ENCODE measurements at places on chromosomes 2 and 18. TPM values are rescaled to one million over a fixed set of nuclear protein-coding genes. Genes with fewer than 3 reads are reported as not detected.

DNA sequence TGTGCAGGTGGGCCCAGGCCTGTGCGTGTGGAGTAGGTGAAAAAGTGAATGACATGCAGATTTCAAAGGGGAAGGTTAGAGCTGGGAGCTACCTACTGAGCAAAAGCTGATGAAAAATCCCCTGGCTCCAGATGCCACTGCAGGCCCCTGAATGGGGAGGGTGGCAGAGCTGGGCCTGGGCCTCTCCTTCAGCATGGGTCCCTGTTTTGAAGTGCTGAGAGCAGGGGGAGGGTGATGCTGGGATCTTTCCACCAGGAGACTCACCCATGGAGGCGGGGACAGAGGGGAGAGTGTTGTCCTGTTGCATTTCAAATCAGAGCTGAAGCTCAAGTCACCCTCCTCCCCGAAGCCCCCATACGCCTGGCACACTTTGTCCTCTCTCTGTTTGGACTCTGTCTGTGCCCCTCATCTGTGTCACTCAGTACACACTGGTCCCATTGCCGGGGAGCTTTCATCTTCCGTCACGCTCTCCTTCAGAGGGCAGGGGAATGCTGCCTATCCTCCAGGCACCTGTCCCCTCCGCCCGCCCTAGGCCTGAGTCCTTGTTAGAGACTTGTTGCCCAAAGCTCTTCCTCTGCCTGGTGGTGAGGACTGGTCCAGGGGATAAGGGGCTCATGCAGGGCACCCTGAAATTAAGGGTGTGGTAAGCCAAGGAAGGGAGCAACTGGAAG lies 206.6 kb downstream of the HAUS1 start:
- no peak for DNase-seq

DNA sequence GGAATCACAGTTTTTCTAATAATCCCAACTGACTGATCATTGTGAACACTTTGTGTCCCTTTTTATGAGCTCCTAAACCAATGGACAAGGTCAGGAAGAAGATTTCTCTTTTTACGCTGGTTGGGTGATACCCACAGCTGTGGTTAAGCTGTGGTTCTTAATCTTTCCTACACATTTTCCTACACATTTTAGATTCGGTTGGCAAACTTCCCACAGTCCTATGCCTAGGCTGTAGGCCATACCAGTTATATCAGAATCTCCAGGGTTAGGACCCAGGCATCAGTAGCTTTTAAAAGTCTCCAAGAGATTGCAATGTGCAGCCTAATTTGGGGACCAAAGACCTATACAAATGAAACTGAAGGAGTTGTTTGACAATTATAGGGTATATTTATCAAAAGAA lies 203.0 kb downstream of the SP3 start:
- no peak for DNase-seq

DNA sequence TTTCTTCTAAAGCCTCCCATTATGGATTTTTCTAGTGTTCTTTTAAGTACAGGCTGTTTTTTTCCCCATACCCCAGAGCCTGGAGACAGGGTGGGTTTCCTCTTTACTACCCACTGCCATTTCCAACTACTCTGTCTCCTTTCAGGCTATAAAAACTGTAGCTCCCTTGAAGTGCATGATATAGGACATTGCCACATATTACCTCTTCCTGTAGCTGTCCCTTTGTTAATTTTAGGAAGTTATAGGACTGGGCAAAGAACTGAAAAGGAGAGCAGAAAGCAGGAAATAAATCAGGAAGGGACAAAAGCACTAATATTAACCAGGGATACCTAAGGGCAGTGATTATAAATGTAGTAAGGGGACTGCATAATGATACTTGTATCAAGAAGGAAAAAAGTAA lies 54.1 kb downstream of the VIL1 start:
- no peak for DNase-seq

DNA sequence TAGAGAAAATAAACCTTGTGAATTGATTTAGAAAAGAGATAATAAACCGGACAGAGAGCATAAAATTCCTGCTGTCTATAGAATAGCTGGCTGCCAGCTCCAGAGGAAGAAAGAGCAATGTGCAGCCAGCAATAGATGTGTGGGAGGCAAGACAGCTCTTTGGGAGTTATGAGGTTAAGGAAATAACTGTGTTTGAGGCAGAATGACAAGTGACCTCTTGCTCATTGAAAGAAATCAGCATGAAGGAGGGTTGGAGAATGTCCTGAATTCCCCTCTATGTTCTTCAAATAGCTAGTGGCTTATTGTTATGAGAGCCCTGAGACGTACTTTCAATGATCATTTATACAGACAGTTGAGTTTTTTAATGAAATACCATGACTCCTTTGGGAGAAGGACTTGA lies 1009.9 kb upstream of the NXPH2 start:
- no peak for DNase-seq

GRCh38 chr2:101883860-101884259 lies 107.9 kb upstream of the IL1R2 start:
- peak; percentile 19 for DNase-seq

- DNase-seq, result no peak
Measured at GRCh38 chr2:29447513-29447912, 332.3 kb downstream of the CLIP4 start.

- DNase-seq, result no peak
Measured at GRCh38 chr2:847669-848068, 103.0 kb upstream of the SNTG2 start.

- DNase-seq, result peak; percentile 65
Measured at GRCh38 chr2:235135990-235136561, 184.3 kb downstream of the SH3BP4 start.

- DNase-seq, result no peak
Measured at GRCh38 chr2:15554525-15555218, 6.5 kb downstream of the NBAS start.

DNA sequence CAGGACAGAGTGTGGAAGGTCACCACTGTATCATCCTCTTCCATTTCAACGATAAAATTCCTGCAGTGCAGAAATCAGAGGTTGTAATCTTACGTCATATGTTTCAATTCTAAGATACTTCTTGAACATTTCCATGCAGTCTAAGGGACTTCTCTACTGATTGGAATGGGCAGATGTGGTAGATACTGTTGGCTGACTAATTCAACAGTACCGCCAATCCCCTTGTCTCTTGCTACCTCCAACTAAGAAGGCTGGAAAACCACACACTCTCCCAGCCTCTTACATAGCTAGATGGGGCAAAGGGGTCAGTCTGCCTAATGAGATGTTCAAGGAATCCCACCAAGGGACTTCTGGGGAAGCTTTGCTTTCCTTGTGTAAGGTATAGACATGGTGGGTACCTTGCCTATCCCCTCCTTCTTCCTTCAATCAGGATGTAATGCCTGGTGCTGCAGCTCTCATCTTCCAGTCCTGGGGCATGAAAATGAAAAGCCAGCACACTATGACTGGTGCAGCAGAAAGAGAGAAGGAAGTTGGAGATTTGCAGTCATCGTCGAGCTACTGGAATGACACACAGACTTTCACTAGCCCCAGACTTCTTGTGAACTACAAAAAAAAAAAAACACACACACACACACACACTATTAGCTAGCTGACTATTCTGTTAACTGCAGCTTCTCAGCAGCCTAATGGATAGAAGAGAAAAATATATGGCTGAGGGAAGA lies 84.1 kb downstream of the ALPK2 start:
- DNase-seq, result no peak

DNA sequence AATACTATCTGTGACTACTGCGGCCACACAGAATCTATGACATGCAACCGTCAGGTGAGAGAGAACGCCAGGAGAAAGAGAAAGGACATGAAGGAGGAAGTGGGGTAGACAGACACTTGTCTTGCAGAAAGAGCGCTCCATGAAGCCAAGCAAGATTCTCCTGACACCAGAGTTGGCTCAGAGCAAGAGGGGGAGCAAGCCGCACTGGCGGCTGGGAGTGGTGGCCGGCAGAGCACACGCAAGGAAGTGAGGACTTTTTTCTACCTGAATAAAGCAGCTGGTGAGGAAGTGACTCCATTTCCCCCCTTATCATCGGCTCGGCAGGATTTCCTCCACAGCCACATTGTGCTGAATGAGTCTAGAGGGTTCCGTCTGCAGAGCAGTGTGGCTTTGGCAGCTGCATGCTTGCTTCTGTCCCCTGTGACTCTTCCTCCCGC lies 181.6 kb downstream of the BCL2 start:
- DNase-seq, result no peak

Gene FAM117B
- polyA plus RNA-seq, result 3.9 TPM

Gene LRP1B
- 3.7 TPM for polyA plus RNA-seq

Gene DSG1
- polyA plus RNA-seq, result 0.88 TPM

Gene EGR4
- polyA plus RNA-seq, result not detected

Gene HOXD1
- 0.57 TPM for polyA plus RNA-seq
